ENCODE measurements at places on chromosomes 16 and 17. TPM values are rescaled to one million over a fixed set of nuclear protein-coding genes. Genes with fewer than 3 reads are reported as not detected.

Gene TBC1D26
- not detected for polyA plus RNA-seq

Gene TM4SF5
- not detected for polyA plus RNA-seq

Gene SOCS1
- 2.6 TPM for polyA plus RNA-seq

Gene HLF
- 11.8 TPM for polyA plus RNA-seq

All from aorta (tissue), 5 donors.